Activated CD4-positive, alpha-beta T cell treated with anti-CD3 and anti-CD28 coated beads for 4 hours (primary cell): ENCODE measurements at places on chromosomes 3 and 15.

DNA sequence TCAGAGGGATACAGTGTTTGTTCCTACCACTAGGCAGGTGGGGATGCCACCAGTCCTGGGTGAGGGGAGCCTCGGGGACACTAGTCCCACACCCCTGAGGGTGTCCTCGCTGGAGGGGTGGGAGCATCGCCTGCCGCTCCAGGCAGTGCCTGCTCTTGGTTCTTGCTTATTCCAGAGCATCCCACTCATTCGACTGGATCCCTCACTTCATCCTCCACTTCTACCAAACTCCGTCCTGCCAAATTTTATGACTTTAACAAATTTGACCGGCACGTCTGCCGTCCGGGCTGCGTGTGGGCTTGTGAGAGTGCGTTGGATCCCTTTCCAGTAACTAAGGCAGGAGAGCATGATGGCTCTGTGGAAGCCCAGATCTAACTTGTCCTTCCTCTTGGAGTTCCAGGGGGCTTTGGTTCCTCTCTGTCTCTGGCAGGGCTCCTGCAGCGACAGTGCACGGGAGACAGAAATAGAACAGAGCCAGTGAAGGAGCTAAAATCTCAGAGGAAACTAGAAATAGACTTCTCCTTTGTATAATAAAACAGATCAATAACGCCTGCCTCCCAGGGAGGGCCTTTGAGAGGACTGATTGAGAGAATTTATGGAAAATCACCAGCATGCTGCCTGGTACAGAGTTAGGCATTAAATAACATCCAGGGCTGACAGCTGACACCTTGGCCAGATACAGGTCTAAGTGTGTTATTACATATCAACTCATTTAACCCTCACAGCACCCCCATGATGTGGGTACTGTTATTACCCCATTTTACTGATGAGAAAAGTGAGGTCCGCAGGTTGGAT lies 34.5 kb downstream of the MGLL start:
- no peak for DNase-seq

- no peak for DNase-seq
Measured at GRCh38 chr15:26125664-26126063, 262.5 kb upstream of the ATP10A start.

DNA sequence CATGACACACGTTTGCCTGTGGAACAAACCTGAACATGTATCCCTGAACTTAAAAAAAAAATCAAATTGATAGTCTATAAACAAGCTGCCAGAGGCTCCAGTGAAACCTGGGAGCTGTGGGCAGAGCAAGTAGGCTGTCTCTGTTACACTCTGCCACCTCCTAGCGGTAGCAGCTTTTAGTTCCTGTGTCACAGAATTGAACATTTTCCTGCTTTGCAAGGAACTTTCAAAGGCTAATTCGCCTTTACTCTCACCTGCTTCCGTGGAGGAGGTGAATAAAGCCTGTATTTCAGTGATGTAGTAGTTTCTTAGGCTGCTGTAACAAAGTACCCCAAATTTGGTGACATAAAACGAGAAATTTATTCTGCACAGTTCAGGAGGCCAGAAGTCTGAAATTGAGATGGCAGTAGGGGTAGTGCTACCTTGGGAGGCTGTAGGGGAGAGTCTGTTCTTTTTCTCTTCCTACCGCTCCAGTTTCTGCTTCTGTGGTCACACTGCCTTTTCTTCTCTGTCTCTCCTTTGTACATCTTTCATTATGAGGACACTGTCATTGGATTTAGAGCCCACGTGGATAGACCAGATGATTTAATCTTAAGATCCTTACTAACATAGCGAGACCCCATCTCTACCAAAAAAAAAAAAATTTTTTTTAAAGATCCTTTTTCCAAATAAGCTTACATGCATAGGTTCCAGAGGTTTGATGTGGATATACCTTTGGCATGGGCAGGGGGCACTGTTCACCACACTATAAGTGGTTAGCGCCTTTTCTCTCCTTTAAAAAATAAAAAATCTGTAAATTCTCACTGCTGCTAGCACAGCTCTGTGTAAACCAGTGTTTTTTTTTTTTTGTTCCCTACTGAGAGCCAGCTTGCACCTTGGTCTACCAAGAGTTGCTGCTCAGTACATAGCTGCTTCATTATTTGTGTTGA lies 25.3 kb downstream of the FBXO22 start:
- DNase-seq: no peak

- no peak for DNase-seq
Measured at GRCh38 chr3:122132949-122133540, 50.4 kb upstream of the CASR start.

DNA sequence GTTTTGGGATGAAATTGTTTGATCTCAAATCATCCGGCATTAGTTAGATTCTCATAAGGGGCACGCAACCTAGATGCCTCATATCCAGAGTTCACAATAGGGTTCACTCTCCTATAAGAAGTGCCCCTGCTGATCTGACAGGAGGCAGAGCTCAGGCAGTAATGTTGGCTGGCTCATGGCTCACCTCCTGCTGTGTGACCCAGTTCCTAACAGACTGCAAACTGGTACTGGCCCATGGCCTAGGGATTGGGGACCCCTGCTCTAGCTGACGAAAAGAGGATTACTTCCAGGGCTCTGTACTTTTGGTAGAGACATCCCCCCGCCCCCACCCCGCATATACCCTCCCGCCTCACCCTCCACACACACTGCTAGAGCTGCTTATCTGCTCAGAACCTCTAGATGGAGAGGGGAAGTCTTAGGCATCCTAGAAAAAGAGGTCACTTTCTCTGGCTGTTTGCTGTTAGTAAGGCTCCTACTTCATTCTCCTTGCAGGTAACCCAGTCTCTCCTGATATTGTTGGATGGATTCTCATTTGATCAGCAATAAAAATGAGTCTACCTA lies 923.1 kb downstream of the CADM2 start:
- DNase-seq: no peak

DNA sequence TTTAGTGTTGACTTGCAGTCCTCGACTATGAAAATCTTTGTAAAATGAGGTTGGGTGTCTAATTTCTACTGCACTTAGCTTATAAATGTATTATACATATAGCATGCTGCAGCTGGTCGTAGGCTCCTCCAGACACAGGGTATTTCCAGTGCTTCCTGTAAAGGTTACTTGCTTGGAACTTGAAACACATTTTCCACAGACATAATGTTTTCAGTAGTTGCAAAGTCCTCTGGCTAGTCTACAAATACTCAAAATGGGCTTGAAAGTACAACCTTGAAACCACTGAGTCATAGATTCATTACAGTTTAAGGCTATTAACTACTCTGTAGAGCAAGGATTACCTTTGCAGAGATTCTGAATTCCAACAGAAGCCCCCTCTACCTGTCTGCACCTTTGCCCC lies 464.1 kb downstream of the RAP2B start:
- DNase-seq: no peak

- DNase-seq: no peak
Measured at GRCh38 chr3:152622811-152623167, 212.1 kb upstream of the P2RY1 start.

DNA sequence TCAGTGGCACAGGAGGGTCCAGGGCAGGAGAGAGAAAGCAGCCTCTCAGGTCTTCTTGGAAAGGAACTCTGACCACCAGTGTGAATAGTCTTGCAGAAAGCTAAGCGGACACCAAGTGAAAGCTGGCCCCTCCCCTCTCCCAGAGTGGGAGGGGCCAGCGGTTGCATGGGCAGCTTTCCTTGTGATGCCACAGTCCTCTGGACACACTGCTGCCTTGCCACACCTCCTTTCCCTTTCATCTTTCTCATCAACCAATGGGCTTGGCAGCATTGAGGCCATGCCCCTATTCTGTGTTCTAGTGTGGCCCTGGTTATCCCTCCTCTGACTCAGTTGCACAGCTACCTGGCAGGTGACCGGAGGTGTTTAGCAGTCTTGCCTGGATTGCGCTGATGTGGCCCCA lies 49.7 kb upstream of the GOLGA6B start:
- no peak for DNase-seq

- no peak for DNase-seq
Measured at GRCh38 chr15:69034352-69034751, 19.9 kb downstream of the NOX5 start.

- no peak for DNase-seq
Measured at GRCh38 chr15:31034152-31034551, 42.7 kb upstream of the MTMR10 start.

GRCh38 chr3:30352410-30353318 lies 253.7 kb upstream of the TGFBR2 start:
- no peak for DNase-seq

GRCh38 chr15:82653483-82654168 lies 6.5 kb upstream of the CPEB1 start:
- DNase-seq: no peak

GRCh38 chr15:77144492-77145070 lies 73.7 kb upstream of the TSPAN3 start:
- no peak for DNase-seq

DNA sequence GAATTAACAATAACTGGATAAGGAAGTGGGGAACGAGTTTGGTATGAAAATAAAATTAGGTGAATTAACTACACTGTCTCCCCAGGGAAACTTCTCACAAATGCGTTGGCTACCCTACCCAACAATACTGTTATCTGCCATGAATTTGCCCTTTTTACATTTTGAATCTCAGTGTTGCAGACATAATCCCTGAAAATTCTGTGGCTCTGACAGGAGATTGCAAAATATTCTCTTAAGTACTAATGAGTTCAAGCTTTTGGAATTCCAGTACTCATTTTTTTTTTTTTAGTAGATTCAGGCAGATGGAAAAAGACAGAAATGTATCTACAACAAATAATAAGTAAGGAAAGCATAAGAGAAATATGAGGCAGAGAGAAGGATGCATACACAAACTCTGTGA lies 332.6 kb downstream of the LSAMP start:
- no peak for DNase-seq

DNA sequence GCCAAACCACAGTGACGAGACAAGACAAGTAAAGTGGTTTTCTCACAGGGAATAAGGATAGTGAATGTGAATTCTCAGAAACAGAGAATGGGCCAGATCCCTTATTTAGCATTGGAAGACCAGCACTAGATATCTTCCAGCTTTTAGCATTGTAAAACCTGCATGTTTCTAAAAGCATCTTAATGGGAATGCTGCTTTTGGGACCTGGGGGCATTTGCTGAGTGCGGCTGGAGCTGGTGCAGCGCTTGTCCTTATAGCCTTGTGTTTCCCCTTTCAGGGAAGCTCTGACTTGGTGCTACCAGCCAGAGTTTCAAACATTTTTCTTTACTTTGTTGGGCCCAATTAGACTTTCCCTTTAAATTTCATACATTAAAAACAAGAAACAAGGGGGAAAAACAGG lies 52.9 kb downstream of the CLSTN2 start:
- no peak for DNase-seq

DNA sequence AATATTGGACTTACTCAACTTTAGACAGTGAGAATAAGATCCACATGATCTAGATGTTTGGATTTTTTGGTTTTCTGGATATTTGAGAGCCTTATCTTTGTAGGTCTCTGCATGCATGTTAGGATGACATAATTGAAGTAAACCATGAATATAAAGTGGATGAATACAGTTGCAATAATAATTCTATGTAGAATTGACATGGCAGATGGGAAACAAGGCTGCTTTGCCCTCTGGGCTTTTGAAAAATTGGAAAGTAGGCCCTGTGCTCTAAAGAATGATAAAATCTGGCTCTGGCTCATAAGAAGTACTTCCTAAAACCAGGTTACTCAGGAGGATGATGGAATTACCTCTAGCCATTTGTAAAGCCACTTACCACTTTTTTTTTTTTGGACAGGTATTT lies 86.9 kb downstream of the ZNF609 start:
- DNase-seq: no peak

- DNase-seq: no peak
Measured at GRCh38 chr15:35663956-35664355, 118.0 kb upstream of the DPH6 start.

- no peak for DNase-seq
Measured at GRCh38 chr15:69743091-69743490, 290.5 kb downstream of the RPLP1 start.

DNA sequence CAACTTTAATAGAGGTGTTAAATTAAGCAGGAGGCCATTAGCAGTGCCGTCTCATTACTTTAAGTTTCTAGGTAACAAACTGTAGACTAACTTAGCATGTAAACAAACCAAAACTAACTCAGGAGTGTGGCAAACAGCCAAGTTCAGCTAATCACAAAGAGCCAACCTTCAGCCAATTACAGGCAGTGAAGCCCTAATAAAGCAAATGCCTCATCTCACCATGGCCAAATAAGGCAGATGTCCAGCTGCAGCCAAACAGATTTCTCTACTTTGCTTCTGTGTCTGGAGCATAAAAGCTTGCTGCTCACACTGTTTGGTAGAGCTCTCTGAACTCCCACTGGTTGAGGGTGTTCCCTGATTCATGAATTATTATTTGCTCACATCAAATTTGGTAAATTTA lies 835.4 kb upstream of the GBE1 start:
- DNase-seq: no peak

DNA sequence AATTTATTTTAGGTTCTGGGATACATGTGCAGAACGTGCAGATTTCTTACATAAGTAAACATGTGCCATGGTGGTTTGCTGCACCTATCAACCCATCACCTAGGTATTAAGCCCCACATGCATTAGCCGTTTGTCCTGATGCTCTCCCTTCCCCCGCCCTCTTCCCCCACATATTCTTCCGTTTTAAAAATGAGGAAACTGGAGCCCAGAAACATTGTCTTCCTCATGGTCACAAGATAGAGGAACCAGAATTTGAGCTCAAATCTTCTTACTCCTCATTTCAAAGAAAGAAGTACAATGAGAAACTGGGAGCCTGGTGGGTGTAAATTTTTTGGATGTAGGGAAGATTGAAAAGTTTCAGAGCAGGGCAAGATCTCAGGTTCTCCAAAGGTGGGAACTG lies 56.1 kb upstream of the USP3 start:
- no peak for DNase-seq

DNA sequence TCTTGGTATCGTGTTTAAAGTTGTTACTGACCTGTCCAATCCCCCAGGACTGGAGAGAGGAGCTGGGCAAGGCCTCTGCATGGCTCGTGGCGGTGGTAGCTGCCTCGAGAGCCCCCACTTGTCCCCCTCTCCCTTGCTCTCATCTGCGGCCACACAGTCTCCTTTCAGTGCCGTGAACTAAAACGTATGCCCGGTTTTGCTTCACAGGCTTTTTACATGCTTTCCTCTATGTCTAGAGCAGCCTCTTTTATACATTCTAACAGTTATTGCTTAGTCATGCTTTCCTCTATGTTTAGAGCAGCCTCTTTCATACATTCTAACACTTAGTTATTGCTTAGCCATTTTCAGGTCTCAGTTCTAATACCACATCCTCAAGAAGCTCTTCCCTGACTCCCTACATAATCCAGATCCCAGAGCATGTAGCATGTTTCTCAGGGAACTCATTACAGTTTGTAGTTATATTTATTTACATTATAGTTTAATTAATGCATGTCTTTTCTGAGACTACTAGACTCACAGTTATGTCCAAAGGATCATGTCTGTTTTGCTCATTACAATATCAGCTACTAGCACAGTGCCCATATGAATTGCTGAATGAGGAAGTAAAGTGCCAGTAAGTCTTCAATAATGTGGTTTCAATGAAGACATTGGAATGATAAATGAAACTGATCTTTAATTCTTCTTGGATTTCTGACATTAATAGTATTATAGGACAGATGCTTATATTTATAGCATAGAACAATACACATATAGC lies 66.5 kb upstream of the TBL1XR1 start:
- no peak for DNase-seq
